Naive thymus-derived CD4-positive, alpha-beta T cell (primary cell): ENCODE measurements at places on chromosomes 4 and X.

DNA sequence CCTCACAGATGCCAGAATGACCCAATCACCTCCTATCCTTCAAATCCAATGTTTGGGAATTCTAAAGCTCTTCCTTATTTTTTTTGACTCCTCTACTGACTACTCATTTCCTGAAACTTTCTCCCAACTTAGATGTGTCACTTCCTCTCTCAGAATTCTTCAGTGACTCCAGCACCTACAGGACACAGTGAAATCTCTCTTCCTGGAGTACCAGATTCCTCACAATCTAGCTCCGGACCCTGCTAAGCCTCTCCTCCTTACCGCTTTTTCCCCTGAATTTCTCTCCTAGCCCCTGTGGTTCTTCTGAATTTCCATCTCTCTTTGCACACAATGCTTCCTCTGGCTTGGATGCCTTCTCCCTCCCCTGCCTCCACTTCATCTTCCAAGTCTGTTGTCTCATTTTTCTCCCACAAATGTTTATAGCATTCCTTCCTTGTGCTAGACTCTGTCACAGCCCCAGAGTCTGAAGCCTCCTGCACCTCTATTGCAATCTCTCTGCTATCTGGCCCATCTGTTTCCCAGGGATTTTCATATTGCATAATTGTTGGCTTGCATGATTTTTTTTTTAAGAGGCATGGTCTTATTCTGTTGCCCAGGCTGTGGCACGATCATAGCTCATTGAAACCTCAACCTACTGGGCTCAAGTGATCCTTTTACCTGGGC, 80.1 kb downstream of the ANAPC4 start:
- DNase-seq, result no peak

DNA sequence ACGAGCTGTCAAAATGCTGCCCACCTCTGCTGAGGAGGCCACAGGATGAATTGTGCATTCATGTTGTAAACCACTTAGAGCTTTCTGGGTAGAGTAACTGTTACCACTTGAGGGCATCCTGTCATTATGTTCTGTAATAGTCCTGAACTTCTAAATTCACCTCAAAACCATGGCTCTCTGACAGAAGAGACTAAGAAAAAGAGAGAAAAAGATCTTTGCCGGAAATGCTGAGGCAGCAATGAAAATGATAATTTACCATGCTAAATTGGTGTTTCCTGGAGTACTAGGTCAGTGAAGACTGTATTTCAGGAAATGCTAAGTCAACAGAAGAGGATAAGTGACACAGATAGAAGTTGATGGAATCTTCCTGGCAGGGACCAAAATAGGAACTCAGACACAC, 942.3 kb upstream of the SLIT2 start:
- no peak for DNase-seq

GRCh38 chr4:184514121-184514988, 40.0 kb upstream of the IRF2 start:
- no peak for DNase-seq

GRCh38 chrX:14095702-14096101, 66.0 kb upstream of the GEMIN8 start:
- DNase-seq, result peak; percentile 26

GRCh38 chr4:173264245-173264644, 69.9 kb downstream of the HMGB2 start:
- DNase-seq, result no peak

DNA sequence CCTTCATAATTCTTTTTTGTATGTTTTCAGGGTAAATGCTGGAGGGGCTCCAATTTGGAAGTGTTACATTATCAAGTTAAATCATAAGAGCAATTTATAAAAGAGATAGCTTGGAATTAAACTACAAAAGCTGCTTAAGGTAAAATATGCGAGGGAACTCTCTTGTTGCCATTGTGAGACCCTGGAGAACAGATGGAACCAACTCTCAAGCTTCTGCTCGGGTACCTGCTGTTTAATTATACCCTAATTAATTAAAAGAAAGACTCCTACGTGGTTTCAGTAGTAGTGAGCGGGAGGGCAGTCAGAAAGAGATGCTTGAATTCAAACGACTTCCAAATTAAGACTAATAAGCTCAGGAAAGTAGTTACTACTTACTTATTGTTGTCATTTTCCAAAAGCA, 313.1 kb upstream of the TACR3 start:
- no peak for DNase-seq

- DNase-seq, result no peak
Measured at GRCh38 chr4:107600983-107601382, 119.1 kb downstream of the PAPSS1 start.

- DNase-seq, result no peak
Measured at GRCh38 chrX:3938587-3938986, 225.1 kb upstream of the PRKX start.

DNA sequence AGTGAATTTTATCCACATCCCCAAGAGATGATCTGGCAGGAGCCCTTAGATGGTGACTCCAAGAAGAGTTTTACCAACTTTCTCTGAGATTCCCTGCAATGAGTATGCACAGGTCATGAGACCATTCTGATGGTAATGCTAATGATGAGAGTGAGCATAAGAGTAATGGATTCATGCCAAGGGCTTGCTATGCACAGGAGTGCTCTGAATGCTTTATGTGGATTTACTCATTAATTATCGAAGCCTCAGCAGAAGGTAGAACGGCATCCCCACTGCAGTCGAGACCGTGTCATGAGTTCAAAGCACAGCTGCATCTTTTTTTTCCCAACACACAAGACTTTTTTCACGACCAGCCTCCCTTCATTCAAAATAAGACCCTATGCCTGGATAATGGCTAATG, 355.0 kb downstream of the RAB28 start:
- DNase-seq, result no peak

GRCh38 chr4:76691807-76692582, 205.9 kb downstream of the SOWAHB start:
- no peak for DNase-seq

DNA sequence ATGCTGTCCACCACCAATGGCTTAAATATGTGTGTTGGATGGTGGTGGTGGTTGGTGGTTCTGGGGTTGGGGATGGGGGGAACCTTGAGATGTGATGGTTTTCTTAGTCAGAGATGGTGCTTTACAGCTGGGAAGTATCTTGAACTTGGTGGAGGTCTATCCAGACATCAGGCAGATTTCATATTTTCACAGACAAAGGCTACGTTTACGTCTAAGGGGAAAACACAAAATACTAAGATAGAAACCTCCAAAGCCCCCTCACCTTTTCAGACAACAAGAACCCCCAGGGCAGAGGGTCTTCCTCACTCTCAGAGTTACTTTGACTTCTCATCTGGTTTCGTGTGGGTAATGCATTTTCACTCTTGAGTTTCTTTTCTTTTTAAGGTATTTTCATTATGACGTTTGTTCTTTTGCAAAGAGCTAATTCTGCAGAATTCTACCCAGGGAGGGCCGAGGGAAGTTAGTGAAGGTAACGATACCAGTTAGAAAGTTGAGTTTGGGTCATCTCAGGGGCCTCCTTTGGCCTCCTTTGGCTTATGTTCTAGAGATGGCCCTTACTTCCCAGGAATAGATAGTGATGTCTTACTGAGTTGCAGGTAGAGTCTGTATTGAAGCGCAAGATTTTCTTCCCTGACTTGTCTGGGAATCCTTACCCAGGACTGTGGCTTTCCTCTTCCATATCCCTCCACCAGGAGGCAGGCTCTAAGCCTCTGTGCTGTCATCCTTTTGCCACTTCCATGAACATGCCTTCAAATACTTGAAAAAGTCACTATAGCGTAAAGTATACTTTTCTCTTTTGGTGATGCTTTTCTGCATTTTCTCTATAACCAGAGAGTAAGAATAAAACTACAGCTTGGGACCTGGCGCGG, 31.9 kb downstream of the RHOH start:
- no peak for DNase-seq

DNA sequence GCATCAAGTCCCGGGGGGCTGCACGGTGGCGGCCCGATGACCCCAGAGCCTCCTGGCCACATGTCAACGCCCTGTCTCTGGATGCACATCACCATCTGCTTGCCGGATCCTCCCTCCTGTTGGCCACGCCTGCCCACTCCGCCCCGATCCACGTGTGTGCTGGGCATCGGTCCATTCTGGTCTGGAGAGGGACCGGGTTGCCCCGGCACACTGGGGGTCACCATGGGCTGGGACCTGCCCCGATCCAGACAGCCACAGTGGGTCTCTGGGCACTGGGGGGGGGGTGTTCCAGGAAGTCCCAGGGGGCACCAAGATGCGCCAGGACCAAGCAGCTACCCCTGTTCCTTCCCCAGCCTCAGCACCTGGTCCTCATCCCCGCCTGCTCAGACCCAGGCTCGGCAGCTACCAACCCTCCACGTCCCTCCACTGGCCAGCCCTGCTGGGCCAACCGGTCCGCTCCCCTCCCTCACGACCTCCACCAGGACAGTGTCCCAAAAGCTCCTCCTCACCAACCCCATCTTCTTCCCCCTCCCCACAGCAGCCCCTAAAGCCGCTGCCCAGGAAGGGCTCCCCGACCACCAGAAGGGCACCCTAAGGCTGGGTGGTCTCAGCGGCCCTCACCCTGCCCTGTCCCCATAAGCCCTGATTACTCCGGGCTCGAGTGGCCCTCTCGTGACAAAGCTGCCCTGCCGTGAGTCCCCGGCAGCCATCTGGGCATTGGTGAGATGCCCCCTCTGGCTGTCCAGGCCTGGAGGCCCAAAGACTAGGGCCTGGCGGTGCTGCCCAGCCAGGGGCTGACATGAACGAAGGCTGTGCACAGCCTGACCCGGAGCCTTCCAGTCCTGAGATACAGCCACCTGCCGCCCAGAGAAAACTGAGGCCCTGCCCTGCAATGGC, 4.6 kb downstream of the CTBP1 start:
- DNase-seq, result no peak

DNA sequence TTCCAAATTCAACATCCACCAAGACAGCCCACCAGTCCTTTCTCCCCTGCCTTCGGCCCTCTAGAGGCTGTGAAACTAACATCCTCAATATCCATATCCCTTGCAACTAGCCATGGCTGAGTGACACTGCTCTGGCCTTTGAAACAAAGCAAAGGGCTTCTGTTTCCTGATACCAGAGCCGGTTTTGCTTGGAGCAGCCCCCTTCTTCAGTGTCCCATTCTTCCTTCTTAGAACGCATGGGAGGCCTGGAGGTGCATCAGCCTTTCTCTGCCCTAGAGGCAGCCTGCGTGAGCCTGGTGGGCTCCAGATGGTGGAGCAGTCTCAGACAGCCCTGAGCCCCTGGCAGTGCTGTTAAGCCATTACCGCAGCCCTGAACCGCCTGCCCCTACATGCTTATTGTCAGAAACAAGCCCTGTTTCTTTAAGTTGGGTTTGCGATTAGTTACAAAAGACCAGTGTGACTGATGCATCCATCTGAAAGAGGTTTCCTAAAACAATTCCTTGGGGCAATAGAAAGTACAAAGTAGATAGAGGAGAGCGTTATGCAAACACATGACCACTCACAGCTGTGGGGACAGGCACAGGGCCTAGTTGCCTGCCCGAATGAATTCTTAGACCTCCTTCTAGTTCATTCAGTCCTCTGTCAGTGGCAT, 74.1 kb downstream of the EVC start:
- no peak for DNase-seq

DNA sequence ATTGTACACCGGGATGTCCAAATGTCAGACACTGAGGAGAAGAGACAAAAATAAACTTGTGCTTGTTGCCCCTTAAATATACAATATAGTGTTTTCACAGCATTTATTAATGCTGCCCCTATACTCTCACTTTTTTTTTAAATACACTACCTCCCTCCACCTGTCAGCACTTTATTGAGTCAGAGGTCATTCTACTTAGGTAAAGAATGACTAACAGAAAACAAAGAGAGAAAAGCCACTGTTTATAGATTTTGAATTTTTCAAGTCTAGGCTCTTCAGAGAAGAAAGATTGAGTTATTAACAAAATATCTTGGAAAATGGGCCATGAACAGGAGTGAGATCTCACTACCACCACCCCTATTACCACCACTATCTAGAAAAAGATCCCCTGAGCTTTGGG, 58.1 kb downstream of the NIPAL1 start:
- DNase-seq, result no peak

GRCh38 chr4:188811121-188811520, 671.9 kb downstream of the TRIML1 start:
- DNase-seq, result no peak

DNA sequence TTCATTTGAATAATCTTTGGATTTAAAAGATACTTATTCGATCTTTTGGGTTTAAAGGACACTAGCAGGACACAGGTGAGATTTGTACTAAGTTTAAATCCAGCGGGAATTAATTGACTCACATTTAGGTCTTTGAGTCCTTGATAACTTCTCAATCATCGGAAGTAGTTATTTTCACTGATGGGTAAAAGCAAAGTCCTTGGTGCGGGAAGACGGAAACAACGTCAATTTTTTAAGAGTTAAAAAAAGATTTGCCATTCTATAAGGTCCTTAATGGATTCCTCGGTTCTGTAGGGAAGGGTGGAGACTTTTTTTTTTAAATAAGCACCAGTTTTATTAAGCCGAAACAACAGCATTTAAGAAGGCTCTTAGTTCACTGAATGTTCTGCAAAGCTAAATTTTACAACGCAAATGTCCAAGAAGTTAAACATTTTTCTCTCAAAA, 2.9 kb downstream of the TMSB4X start:
- no peak for DNase-seq

DNA sequence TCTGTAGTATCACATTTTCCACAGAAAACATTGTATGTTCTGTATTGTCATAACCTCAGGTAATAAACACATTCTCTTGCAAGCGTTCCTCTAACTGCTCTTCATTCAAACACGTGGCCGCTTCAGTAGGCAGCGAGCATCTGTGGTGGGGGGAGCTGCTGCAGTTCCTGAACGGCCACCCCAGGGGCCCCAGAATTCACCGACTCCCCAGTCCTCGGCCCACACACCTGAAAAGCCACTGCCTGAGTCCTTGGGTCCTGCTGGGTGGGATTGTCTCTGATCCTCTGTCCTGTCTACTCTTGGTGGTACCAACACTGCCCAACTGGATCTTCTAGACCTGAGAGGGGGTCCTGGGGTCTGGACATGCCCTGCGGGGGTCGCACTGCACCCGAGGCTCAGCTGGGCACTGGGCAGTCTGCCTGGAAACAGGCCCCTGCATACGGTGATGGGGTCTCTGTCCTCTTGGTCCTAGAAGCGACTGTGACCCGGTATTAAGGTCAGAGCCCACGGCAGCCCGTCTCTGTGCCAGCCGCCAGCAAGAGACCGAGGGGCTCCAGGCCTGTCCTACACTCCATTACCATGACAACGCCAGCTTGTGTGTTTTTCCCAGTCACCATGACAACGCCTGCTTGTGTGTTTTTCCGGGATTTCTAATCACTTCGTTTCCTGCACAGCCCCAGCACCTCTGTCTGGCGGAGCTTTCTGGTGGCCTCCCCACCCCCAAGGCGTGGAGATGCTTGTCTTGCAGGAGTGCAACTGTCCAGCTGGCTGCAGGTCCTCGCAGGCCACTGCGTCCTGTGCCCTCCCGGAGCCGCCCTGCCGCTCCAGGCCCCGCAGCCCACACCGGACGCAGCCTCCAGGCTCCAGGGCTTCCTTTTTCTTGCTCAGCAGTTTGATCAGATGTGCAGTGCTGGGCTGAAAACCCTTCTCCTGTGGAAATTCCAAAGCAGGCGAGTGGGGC, 16.0 kb downstream of the CTBP1 start:
- DNase-seq, result no peak

GRCh38 chr4:90207887-90208454, 80.8 kb downstream of the CCSER1 start:
- DNase-seq, result no peak
